Fibroblast of skin of left quadriceps (primary cell): ENCODE measurements at places on chromosomes 13 and 19.

GRCh38 chr13:36076211-36076610 lies 55.0 kb downstream of the DCLK1 start:
- no peak for DNase-seq

DNA sequence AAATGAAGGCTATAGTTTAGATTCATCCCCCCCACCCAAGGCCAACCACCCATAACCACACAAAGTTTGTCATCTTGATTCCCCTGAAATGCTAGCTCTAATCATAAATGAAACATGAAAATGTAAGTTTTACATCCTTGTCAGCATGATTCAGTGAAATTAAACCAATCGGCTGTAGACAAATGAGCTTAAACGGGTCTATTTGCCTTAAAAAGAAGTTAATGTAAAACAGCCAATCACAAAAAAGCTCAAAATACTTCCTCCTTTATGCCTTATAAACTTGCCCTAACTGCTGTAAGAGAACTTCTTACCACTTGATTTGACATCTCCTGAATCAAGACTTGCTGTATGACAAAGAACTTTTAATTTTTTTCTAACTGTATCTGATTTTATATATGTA lies 34.5 kb upstream of the MRI1 start:
- no peak for DNase-seq

- no peak for DNase-seq
Observed at GRCh38 chr13:51180853-51181511, 41.2 kb upstream of the FAM124A start.

- DNase-seq, result no peak
Observed at GRCh38 chr19:39969266-39969665, 1.7 kb upstream of the PSMC4 start.

GRCh38 chr19:29299416-29300380 lies 86.7 kb upstream of the UQCRFS1 start:
- no peak for DNase-seq

- no peak for DNase-seq
Observed at GRCh38 chr13:85525411-85525810, 273.8 kb downstream of the SLITRK6 start.
